ENCODE measurements at places on chromosomes 12 and 14.

DNA sequence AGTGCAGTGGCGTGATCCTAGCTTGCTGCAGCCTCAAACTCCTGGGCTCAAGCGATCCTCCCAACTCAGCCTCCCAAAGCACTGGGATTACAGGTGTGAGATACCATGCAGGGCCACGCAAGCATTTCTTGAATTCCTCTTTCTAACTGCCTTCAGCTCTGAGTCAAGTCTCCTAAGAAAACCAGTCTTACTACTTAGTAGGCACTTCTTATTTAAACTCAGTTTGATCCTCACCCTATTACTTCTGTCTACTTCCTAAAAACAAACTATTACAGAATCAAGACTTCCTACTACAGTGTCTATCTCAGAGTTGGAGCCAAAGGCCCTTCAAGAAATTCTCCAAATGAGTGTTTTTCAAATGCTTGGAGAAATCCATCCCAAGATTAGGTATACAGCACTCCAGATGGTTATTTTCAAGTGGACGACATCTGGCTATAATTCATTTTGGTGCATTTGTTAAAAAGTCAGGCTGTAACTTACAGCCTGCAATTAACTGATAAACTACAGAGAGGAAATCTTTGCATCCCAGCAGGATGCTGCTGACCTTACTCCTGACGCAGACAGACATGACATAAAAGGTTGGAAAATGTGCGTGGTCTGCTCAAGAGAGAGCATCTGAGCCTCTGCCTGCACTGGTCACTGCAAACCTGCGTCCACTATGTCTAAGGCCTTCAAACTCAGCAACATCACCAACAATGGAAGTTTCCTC, 34.7 kb downstream of the SSH1 start:
- no peak for DNase-seq

GRCh38 chr14:98028162-98028561, 1231.0 kb downstream of the VRK1 start:
- no peak for DNase-seq

DNA sequence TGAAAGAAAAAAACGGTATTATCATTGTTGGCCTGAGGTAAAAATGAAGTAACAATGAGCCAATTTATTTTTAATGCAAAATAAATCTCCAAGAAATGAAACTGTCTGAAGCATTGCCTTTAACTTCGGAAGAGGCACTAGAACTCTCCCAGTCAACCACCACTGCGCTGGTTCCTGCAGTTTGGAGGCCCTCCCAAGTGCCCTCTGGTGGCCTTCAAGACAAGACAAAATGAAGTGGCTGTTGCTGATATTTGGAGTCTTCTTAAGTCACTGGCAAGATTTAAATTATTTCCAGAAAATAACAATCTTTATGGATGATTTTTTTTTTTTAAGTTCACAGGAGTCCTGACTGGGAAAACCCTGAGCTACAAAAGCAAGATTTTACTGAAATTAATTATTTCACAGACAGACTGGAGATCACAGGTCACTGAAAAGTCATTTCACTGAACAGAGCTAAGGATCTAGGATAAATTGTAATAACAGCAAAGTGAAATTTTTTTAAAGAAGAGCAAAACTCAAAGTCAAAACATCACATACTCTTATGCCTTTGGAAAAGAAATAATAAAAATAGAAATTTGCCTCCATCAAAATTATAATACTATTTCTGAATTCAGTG, 58.2 kb downstream of the DICER1 start:
- peak; percentile 27 for DNase-seq

GRCh38 chr12:126451809-126452208, 1386.6 kb downstream of the AACS start:
- DNase-seq = no peak

- no peak for DNase-seq
These were observed 398.7 kb downstream of the BTG1 start for GRCh38 chr12:91746976-91747375.

GRCh38 chr12:18828483-18828882, 90.6 kb downstream of the CAPZA3 start:
- DNase-seq = no peak

DNA sequence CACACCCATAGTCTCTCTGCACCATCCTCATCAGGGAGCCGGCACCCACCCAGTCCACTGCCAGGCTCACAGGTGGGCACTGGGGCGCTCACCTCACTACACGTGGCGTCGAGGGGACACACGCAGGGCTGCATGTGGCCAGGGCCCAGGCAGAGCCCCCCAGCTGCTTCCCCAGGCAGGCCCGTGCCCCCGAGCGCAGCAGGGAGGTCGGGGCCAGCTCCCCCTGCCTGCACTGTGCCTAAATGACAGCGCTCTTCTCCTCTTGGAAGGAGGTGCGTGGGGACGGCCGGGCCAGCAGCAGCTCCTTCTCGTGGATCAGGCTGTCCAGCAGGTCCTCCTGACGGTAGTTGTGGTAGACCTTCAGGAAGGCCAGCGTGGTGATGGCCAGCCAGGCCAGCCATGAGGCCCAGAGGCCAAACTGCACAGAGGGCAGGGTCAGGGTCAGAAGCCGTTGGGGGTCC, 11.3 kb downstream of the TMEM179 start:
- DNase-seq = no peak

- DNase-seq = no peak
These were observed 505.1 kb upstream of the SYT1 start for GRCh38 chr12:78359520-78359919.

Measured in progenitor cell of endocrine pancreas (in vitro differentiated cells).